Body of pancreas (tissue), 4 donors: ENCODE measurements at places on chromosomes 11 and 22.

- H3K36me3 ChIP-seq = no peaks in the 10 kb centered on the region
- H3K4me1 ChIP-seq = peaks cover 26% of the 10 kb centered on the region
- no peak for DNase-seq
- H3K27me3 ChIP-seq = no peaks in the 10 kb centered on the region
Measured at GRCh38 chr11:120545813-120546212, 34.3 kb downstream of the GRIK4 start.

DNA sequence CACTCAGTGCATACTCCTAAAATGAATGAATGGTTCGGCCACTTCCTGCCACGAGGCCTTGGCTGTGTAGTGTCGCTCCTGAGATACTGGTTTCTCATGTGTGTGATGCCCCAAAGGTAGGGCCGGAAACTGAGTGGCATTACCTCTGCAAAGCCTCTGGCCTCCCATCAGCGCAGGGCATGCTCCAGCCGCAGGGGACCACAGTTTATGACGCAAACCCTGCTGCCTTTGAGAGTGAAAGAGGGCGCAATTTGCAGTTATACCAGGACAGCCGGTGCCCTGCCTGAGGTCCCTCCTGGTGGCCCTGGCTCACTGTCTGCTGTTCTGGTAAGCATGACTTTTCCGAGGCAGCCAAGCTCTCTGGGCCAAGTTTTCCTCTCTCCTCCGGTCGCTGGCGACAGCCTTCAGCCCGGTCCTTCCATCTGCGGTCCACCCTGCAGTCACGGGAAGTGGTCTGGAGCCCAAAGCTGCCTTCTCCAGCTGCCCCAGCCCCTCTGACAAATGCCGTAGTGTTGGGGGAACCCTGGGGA lies 2.4 kb upstream of the FGF3 start:
- no peak overlapping the region for H3K27ac ChIP-seq
- no peaks in the 10 kb centered on the region for H3K36me3 ChIP-seq
- H3K4me3 ChIP-seq = no peak overlapping the region
- no peaks in the 10 kb centered on the region for H3K27me3 ChIP-seq
- peaks cover 5% of the 10 kb centered on the region for H3K4me1 ChIP-seq

GRCh38 chr22:44167501-44167900 lies 13.2 kb upstream of the PARVG start:
- DNase-seq = no peak
- H3K27me3 ChIP-seq = no peaks in the 10 kb centered on the region
- H3K4me1 ChIP-seq = no peaks in the 10 kb centered on the region
- no peak overlapping the region for H3K27ac ChIP-seq
- no peak overlapping the region for H3K4me3 ChIP-seq
- no peaks in the 10 kb centered on the region for H3K36me3 ChIP-seq

DNA sequence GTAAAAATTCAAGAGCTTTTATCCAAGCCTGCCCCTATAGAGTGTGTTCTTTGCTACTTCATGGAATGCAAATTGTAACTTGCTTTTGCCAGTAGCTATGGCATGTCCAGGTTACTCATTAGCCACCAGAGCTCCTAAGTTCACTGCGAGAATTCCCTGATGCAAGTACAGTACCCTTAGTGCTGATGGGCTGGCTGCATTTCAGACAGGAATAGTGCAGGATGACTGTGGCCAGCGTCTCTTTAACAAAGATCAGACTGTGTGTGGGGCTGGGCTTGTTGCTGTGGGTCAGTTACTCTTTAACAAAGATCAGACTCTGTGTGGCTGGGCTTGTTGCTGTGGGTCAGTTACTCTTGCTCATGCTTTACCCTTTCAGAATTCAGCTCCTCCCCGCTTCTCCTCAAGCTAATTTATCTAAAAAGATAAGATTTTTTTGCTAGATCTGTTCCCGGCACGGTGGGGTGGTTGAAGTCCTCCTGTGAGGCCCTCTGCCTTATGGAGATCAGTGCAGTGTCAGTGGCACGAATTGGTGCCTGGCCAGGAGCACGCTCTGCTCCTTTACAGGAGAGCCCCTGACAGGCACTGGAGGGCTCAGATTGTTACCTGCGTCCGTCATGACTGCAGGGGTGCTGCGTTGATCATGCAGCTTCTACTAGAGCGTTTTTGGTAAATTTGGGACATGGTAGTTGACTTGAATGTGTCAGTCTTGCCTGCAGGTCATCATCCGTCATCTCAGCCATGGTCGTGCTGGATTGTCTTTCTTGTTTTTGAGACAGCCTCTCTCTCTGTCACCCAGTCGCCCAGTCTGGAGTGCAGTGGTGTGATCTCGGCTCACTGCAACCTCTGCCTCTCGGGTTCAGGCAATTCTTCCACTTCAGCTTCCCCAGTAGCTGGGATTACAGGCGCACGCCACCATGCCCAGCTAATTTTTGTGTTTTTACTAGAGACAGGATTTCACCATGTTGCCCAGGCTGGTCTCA lies 27.0 kb downstream of the AP2A2 start:
- peaks cover 68% of the 10 kb centered on the region for H3K4me1 ChIP-seq
- no peak overlapping the region for H3K4me3 ChIP-seq
- H3K27ac ChIP-seq = peak overlapping the region; percentile 87
- no peaks in the 10 kb centered on the region for H3K27me3 ChIP-seq
- no peaks in the 10 kb centered on the region for H3K36me3 ChIP-seq

DNA sequence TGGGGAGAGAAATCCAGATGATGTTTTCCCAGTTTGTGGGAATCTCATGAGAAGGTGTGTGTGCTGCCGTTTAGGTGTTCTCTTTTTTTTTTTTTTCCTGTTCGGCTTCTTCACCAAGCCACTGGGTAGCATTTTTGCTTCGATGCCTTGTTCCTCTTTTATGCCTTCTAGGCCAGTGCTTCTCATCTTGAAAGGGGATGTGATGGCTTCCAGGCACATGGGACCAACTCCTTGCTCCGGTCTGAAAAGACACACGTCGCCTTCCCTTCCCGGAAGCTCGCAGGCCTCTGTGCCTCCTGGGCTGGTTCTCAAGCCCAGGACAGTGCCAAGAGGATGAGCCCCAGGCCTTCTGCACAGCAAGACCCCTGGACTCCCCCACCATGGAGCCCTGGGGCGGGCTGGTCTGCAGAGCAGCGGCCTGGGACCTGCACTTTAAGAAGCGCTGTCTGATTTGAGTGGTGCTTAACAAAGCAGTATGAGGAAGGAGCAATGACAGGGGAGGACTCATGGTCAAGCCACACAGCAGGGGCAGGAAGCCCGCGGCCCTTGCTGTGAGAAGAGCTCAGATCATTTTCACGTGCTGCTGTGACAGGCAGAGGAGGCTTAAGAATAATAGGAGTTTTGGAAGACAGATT lies 158.8 kb downstream of the MPPED1 start:
- no peak overlapping the region for H3K4me3 ChIP-seq
- H3K27ac ChIP-seq = no peak overlapping the region

DNA sequence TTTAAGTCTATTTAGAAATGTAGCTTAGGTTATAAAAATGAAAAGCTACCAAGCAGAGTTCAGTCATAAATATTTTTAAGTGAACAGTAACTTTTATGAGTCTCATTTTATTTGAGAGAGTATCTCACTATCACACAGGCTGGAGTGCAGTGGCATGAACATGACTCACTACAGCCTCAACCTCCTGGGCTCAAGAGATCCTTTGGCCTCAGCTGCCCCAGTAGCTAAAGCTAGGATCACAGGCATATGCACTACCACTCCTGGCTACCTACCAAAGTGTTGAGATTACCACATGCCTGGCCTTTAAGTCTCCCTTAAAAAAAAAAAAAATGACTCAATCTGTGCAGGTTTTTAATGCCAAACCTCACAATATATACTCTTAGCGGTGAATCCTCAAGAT lies 34.7 kb upstream of the CLNS1A start:
- peak; percentile 3 for DNase-seq
- H3K27ac ChIP-seq = no peak overlapping the region
- H3K36me3 ChIP-seq = peaks cover 19% of the 10 kb centered on the region
- H3K4me3 ChIP-seq = no peak overlapping the region
- H3K4me1 ChIP-seq = peaks cover 10% of the 10 kb centered on the region

DNA sequence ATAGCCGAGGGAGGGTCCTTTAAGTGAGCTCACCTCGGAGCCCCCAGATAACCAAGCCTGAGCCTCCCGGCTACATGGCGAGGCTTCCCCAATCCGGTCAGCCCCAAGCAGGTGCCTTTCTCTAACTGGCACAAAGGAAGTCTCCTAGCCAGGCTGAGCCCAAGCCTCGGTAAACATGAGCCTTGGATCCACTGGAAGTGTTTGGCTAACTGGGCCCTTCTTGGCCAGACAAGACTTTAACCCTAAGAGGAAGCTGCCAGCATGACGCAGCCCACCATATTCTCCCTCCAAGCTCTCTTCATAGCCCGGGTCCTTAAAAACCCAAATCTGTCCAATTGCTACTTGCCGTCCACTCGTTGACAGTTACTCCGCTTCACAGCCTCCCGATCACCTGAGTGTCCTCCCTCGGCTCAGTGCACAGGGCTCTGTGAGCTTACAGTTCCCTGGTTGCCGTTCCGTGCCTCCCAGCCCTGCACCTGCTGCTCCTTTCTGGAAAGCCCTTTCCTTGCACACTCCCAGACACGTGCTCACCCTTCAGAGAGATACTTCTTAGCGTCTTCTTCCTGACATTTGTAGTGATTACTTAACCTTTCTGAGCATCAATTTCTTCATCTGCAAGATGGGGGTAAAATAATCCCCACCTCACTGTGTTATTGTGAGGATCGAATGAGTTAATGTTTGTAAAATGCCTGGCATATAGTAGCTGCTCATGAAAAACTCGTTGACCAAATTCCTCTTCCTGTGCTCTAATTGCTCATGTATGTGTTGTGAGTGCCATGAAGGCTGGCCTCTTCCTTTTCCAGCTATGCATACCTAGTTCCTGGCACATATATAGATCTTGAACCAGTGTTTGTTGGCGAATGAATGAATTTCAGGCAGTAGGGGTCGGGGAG lies 25.6 kb downstream of the TXN2 start:
- no peaks in the 10 kb centered on the region for H3K27me3 ChIP-seq
- DNase-seq = peak; percentile 65
- no peak overlapping the region for H3K4me3 ChIP-seq
- H3K4me1 ChIP-seq = peaks cover 60% of the 10 kb centered on the region
- H3K27ac ChIP-seq = peak overlapping the region; percentile 99
- H3K36me3 ChIP-seq = no peaks in the 10 kb centered on the region

GRCh38 chr22:41508770-41509170 lies 35.5 kb downstream of the POLR3H start:
- H3K4me1 ChIP-seq = peaks cover 24% of the 10 kb centered on the region
- H3K27me3 ChIP-seq = no peaks in the 10 kb centered on the region
- H3K4me3 ChIP-seq = no peak overlapping the region
- no peak for DNase-seq
- H3K36me3 ChIP-seq = no peaks in the 10 kb centered on the region

- no peaks in the 10 kb centered on the region for H3K27me3 ChIP-seq
- no peak for DNase-seq
- no peaks in the 10 kb centered on the region for H3K36me3 ChIP-seq
- no peak overlapping the region for H3K4me3 ChIP-seq
Measured at GRCh38 chr11:128315933-128316332, 271.4 kb downstream of the ETS1 start.

- no peaks in the 10 kb centered on the region for H3K27me3 ChIP-seq
- no peak overlapping the region for H3K4me3 ChIP-seq
- H3K4me1 ChIP-seq = no peaks in the 10 kb centered on the region
- no peak for DNase-seq
- no peaks in the 10 kb centered on the region for H3K36me3 ChIP-seq
- H3K27ac ChIP-seq = no peak overlapping the region
Measured at GRCh38 chr11:45056529-45056928, 89.9 kb upstream of the PRDM11 start.

DNA sequence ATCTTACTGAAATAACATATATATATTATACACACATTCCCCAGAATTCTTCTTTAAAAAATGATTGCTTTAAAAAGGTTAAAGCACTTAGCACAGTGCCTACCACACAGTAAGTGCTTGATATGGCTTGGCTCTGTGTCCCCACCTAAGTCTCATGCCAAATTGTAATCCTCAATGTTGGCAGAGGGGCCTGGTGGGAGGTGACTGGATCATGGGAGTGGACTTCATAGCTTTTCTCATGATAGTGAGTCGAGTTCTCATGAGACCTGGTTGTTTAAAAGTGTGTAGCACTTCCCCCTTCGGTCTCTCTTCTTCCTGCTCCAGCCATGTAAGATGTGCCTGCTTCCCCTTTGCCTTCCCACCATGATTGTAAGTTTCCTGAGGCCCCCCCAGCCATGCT lies 6.2 kb downstream of the CRYAB start:
- H3K4me3 ChIP-seq = no peak overlapping the region
- peaks cover 5% of the 10 kb centered on the region for H3K4me1 ChIP-seq
- no peak for DNase-seq

DNA sequence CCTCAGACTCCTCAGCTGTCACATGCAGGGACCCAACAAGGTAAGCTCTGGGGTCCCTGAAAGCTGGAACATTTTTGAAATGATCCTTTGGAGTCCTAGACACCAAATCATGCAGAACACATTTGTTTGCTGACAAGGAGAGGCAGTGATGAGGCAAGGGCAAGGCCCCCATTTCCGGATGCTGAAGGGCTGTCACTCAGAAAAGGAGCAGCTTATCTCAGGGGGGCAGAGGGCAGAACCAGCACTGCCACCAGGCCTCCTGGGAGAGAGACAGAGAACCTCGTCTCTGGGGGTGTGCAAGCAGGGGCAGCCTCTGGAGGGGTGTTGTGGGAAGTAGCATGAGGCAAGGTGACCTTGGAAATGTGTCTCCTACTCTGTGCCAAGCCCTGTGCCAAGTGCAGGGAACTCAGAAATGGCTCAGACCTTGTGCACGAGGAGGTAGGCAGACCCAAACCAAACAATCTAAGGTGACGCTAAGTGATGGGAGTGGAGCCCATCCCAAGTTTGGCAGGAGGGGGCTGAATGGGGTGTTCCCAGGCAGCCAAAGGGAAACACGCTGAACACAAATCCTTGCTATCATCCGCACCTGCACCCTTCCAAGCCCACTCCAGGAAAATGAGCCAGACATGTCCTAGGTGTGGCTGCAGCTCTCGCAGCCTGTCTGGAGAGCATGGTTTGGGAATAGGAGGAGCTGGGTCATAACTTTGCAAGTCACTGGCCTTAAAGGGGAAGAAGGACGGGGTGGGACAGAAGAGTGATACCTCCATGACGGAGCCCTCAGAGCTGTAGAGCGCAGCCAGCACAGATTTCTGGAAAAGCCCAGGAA lies 94.2 kb downstream of the PDE2A start:
- peak; percentile 1 for DNase-seq
- H3K4me1 ChIP-seq = peaks cover 9% of the 10 kb centered on the region
- no peak overlapping the region for H3K4me3 ChIP-seq
- H3K27ac ChIP-seq = no peak overlapping the region
- no peaks in the 10 kb centered on the region for H3K27me3 ChIP-seq

DNA sequence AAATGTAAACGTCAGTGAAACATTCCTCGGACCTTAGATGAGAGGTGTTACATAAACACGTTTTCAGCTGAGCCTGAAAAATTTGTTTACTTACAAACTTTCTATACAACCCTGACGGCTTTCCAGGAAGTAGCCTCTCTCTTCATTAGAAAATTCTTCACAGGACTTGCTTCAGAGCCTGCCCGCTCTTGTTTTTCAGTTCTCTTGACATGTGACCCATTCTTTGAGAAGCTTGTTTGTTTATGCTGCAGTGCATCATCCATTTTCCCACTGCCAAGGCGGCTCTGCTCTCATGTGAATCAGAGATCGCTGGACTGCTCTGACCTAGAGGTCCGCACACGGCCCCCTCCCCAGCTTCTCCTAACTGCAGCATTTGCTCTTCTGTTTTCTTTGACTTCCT lies 47.9 kb upstream of the ARHGAP42 start:
- DNase-seq = peak; percentile 10
- no peak overlapping the region for H3K4me3 ChIP-seq
- no peaks in the 10 kb centered on the region for H3K36me3 ChIP-seq
- H3K27me3 ChIP-seq = no peaks in the 10 kb centered on the region

- no peak overlapping the region for H3K4me3 ChIP-seq
- peaks cover 89% of the 10 kb centered on the region for H3K4me1 ChIP-seq
- no peaks in the 10 kb centered on the region for H3K27me3 ChIP-seq
Measured at GRCh38 chr11:62553080-62553838, 6.7 kb upstream of the AHNAK start.
